ENCODE measurements at places on chromosomes 1 and 21. TPM values are rescaled to one million over a fixed set of nuclear protein-coding genes. Genes with fewer than 3 reads are reported as not detected.

TNFRSF8 gene
- total RNA-seq = not detected

LCE1B gene
- not detected for total RNA-seq

AADACL3 gene
- not detected for total RNA-seq

LCE3D gene
- total RNA-seq = not detected

FAM43B gene
- total RNA-seq = 3.5 TPM

PLA2G2A gene
- total RNA-seq = 212 TPM

ZNF436 gene
- total RNA-seq = 22.0 TPM

NBPF6 gene
- not detected for total RNA-seq

TBX15 gene
- total RNA-seq = 5.4 TPM

- H3K27me3 ChIP-seq = no peaks in the 10 kb centered on the region
- no peak overlapping the region for H3K4me3 ChIP-seq
These were observed 6.4 kb downstream of the DISP1 start for GRCh38 chr1:222821239-222821638.

DNA sequence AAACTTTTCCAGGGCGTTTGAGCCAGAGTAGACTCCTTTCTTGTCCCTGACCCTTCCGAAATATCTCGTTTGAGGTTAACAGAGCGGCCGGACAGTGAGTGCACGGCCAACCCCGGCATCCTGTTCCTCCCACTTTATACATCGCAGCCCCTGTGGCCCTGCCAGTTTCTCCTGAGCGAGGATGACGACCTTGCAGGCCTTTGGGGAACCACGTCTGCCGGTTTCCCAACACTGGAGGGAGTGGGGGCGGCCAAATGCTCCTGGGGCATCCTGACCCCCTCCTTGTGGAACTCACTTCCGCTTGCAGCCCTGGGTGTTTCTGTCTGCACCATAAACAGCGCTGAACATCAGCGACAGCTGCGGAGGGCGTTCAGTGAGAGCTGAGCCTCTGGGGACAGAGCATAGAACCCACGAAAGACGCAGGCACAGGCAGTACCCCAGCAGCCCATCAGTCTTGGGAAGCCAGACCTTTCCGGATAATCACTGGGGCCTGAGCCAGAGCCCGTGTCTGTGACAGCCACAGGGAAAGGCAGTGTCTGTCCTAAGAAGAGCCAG, 4.8 kb upstream of the KCNAB2 start:
- no peaks in the 10 kb centered on the region for H3K36me3 ChIP-seq
- DNase-seq = no peak
- H3K4me1 ChIP-seq = no peaks in the 10 kb centered on the region

- H3K27ac ChIP-seq = no peak within 1 kb of the TSS
- H3K4me3 ChIP-seq = no peak within 1 kb of the TSS
- no peaks in the 10 kb centered on the region for H3K27me3 ChIP-seq
- H3K4me1 ChIP-seq = peaks cover 20% of the 10 kb centered on the region
- no peaks in the 10 kb centered on the region for H3K36me3 ChIP-seq
These were observed at the start of gene AVPR1B for GRCh38 chr1:206117151-206117948. AVPR1B (minus strand) TSS chr1:206117388; CDS start chr1:206116890, 498 bp downstream.

DNA sequence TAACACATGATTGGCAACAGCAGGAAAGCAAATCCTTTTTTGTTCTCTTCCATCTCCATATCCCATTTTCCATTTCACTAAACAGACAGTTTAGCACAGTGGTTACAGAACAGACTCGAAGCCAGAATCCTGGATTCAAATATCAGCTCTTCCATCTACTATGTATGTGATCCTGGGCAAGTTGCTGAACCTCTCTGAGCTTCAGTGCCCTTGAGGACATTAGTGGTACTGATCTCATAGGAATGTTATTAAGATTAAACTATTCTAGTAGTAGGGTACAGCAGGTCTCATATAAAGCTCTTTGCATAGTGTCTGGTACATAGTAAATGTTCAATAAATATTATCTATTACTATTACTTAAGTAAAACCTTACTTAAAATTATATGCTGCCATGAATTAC, 13.8 kb upstream of the HHIPL2 start:
- peaks cover 7% of the 10 kb centered on the region for H3K36me3 ChIP-seq
- H3K4me3 ChIP-seq = no peak overlapping the region
- H3K4me1 ChIP-seq = peaks cover 5% of the 10 kb centered on the region
- DNase-seq = no peak

DNA sequence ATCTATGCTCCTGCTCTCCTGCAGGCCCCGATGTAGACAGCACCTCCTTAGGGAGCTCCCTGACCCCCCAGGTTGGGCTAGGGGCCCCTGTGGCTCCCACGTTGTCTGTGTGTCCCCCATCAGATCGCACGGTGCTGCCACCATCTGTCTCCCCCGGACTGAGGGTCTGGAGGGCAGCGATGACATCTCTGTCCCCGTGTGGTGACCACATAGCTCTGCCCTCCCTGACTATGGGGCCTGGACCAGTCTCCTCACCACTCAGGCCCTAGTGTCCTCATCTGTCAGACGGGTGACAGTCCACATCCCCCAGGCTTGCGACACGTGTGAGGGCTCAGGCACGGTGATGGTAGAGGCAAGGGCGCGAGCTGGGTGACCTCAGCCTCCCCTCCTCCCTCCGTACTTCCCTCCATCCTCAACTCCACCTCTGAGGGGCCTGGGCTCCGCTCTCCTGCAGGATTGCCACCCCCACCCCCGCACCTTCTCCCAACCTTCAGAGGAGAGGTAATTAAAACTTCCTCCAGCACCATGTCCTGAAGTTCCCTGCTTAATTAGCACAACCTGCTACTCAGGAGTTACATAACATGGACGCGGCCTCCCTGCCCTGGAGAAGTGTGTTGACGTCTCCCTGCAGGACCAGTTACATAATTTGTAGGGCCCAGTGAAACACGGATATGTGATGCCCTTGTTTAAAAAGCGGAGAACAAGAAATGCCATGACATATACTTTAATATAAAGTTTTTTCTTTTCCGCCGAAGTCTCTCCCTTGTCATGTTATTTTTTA, 288.2 kb downstream of the PTPRU start:
- H3K27me3 ChIP-seq = no peaks in the 10 kb centered on the region
- no peaks in the 10 kb centered on the region for H3K4me1 ChIP-seq
- H3K27ac ChIP-seq = no peak overlapping the region
- no peak overlapping the region for H3K4me3 ChIP-seq
- no peak for DNase-seq

DNA sequence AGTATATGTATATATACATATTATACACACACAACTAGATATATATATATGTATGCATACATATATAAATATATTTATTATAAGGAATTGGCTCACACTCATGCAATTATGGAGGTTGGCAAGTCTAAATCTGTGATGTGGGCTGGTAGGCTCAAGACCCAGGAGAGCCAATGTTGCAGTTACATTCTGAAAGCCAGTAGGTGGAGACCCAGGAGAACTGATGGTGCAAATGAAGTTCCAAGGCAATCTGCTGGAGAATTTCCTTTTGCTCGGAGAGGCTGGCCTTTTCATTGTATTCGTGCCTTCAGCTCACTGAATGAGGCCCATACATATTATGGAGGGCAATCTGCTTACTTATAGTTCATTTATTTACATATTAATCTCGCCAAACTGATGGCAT, 9.4 kb downstream of the IVL start:
- H3K36me3 ChIP-seq = no peaks in the 10 kb centered on the region
- no peak for DNase-seq
- H3K4me1 ChIP-seq = no peaks in the 10 kb centered on the region
- no peak overlapping the region for H3K4me3 ChIP-seq
- no peaks in the 10 kb centered on the region for H3K27me3 ChIP-seq
- H3K27ac ChIP-seq = no peak overlapping the region

- H3K27me3 ChIP-seq = no peaks in the 10 kb centered on the region
- H3K4me3 ChIP-seq = no peak overlapping the region
- no peaks in the 10 kb centered on the region for H3K4me1 ChIP-seq
- no peaks in the 10 kb centered on the region for H3K36me3 ChIP-seq
- no peak overlapping the region for H3K27ac ChIP-seq
These were observed 22.8 kb upstream of the C2CD2 start for GRCh38 chr21:41976611-41977010.

DNA sequence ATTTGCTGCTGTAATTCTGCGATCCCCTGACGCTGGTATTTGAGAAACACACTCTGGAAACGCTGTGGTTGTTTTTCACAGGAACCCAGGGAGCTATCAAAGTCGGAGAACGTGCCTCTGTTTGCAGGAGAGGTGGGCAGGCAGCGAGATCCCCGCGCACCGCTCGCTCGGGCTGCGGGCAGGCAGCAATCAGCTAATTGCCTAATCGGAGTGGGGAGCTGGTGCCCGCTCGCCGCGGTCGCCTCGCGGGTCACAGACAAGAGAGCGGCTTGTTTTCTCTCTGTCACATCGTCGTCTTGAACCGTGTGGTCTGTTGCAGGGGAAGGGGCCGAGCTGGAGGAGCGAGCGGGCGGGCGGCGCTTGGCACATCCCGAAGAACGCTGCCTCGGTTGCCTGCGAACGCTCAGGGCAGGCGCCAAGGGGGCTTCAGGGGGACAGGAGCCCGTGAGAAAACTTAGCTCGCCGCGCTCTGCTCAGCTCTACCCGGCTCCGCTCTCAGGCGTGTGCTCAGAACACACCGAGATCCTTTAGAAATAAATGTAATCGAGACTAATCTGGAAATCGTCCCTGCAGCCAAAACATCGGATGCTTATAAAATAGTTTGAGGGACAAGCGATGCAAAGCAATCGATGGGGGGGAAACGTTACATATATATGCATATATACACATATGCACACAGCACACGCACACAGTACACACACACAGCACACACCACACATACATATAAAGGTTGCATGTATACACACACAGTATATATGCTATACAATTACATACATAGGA, 93.6 kb upstream of the SMYD2 start:
- peaks cover 6% of the 10 kb centered on the region for H3K4me1 ChIP-seq
- no peak overlapping the region for H3K4me3 ChIP-seq
- H3K27ac ChIP-seq = no peak overlapping the region
- DNase-seq = peak; percentile 10
- no peaks in the 10 kb centered on the region for H3K36me3 ChIP-seq

DNA sequence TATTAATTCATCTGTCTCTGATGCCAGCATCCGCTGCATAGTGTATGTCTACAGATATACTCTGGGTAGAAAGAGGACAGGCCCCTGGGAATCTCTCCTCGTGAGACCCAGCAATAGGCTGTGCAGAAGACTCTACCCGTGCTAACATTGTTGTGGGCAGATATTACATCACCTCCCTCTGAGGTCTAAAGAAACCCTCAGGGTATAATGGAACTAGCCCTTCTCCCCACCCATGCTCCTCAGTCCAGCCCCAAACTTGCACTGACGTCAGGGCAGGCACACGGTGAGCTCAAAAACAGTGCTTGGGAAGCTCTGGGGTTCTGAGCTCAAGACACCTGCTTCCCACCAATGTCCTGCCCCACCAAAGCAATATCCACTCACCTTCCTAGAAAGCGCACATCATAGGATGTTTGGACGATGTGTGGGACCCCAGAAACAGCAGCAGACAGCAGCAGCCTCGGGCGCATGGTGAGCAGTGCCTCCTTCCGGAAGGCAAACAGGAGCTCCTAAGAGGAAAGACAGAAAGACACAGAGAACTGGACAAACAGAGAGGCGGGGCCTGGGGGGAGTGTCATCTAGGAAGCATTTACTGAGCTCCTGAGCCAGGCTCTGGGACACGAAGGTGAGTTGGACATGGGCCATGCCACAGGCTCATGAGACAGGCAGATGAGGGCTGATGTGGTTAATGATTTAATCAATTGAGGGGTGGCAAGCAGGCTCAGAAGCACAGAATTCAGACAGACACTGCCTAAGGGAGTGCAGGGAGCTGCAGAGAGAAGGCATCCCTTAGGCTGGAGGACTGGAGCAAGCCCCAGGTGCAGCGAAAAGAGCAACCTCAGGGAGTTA, 4.8 kb downstream of the OVGP1 start:
- H3K27ac ChIP-seq = no peak overlapping the region
- H3K4me1 ChIP-seq = peaks cover 14% of the 10 kb centered on the region
- H3K36me3 ChIP-seq = no peaks in the 10 kb centered on the region
- no peak overlapping the region for H3K4me3 ChIP-seq
- DNase-seq = no peak

GRCh38 chr1:230208619-230209261, 141.7 kb downstream of the GALNT2 start:
- peak overlapping the region; percentile 62 for H3K27ac ChIP-seq
- no peak overlapping the region for H3K4me3 ChIP-seq
- no peaks in the 10 kb centered on the region for H3K36me3 ChIP-seq
- no peaks in the 10 kb centered on the region for H3K27me3 ChIP-seq

GRCh38 chr1:52636721-52637695, 4.0 kb downstream of the SHISAL2A start:
- no peaks in the 10 kb centered on the region for H3K36me3 ChIP-seq
- H3K27me3 ChIP-seq = no peaks in the 10 kb centered on the region
- H3K4me1 ChIP-seq = peaks cover 13% of the 10 kb centered on the region
- no peak overlapping the region for H3K27ac ChIP-seq
- no peak for DNase-seq

DNA sequence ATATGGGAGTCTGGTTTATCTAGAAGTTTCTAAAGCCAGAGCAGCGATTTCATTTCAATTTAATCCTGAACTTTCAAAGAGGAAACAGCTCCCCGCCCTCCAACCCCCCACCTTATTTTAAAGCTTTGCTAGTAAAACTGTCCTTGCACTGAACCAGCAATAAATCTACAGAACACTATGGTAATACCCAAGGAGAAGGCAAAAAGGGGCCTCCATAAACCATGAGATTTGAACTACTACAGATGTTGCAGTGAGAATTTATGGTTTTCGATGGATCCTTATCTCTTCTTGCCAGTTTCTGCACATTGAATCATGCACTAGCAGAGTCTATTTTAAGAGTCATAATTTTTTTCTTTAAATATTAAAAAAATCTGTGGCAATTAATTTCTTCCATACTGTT, 64.8 kb upstream of the BEND5 start:
- H3K4me1 ChIP-seq = no peaks in the 10 kb centered on the region
- H3K27me3 ChIP-seq = no peaks in the 10 kb centered on the region
- H3K36me3 ChIP-seq = no peaks in the 10 kb centered on the region
- no peak for DNase-seq
- H3K27ac ChIP-seq = no peak overlapping the region
- no peak overlapping the region for H3K4me3 ChIP-seq

GRCh38 chr1:191752342-191752741, 405.9 kb upstream of the RGS18 start:
- no peak overlapping the region for H3K27ac ChIP-seq
- no peaks in the 10 kb centered on the region for H3K27me3 ChIP-seq
- no peaks in the 10 kb centered on the region for H3K36me3 ChIP-seq
- H3K4me1 ChIP-seq = no peaks in the 10 kb centered on the region
- no peak overlapping the region for H3K4me3 ChIP-seq
- no peak for DNase-seq

GRCh38 chr1:93771843-93772242, 90.2 kb upstream of the BCAR3 start:
- no peaks in the 10 kb centered on the region for H3K27me3 ChIP-seq
- peaks cover 14% of the 10 kb centered on the region for H3K4me1 ChIP-seq
- H3K27ac ChIP-seq = no peak overlapping the region
- H3K4me3 ChIP-seq = no peak overlapping the region
- no peak for DNase-seq

DNA sequence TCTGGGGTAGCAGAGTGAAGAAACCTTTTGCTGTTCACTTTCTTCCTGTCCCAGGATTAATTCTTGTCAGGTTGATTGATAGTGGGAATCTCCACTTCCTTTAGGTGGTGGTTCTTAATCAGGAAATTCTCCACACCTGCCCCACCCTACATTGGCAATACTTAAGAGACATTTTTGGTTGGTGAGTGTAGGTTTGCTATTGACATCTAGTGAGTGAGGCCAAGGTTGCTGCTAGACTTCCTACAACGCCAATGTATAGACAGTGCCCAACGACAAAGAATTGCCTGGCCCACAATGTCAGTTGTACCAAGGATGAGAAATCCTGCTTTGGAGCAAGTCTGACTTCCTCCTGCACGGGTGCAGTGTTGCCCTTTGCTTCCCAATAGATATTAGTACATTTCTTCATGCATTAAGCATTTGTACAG, 38.5 kb downstream of the MAP3K7CL start:
- no peaks in the 10 kb centered on the region for H3K27me3 ChIP-seq
- no peaks in the 10 kb centered on the region for H3K4me1 ChIP-seq
- H3K4me3 ChIP-seq = no peak overlapping the region
- DNase-seq = no peak
- no peak overlapping the region for H3K27ac ChIP-seq
